NCI-H2107 (cell line): ENCODE measurements at places on chromosomes 4 and X.

GRCh38 chrX:17580539-17581152, 156.6 kb upstream of the SCML1 start:
- no peak for DNase-seq

DNA sequence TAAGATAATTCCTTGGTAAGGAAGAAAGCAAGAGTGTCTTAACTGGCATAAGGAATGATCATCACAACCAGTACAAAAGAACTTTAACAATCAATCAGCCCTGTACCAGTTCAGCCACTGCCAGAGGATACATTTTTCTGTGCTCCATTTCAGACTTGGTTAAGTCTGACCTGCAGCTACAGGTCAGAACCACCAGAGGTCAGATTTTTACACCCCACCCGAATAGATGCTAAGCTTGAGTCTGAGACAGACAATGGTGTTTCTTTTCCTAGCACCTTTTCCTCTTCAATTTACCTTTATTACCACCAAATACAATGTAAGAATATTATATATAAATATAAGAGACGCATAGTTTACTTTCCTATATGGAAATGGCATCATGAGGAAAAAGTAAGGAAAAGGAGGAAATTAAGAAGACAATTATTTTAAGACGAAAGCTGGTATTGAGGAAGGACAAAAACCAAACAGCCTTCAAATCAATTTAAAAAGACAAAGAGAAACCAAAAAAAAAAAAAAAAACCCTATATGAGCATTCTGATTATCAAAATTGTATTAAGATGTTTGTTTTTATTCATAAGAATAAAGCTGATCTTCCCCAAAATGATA, 215.3 kb upstream of the TTC29 start:
- no peak for DNase-seq

DNA sequence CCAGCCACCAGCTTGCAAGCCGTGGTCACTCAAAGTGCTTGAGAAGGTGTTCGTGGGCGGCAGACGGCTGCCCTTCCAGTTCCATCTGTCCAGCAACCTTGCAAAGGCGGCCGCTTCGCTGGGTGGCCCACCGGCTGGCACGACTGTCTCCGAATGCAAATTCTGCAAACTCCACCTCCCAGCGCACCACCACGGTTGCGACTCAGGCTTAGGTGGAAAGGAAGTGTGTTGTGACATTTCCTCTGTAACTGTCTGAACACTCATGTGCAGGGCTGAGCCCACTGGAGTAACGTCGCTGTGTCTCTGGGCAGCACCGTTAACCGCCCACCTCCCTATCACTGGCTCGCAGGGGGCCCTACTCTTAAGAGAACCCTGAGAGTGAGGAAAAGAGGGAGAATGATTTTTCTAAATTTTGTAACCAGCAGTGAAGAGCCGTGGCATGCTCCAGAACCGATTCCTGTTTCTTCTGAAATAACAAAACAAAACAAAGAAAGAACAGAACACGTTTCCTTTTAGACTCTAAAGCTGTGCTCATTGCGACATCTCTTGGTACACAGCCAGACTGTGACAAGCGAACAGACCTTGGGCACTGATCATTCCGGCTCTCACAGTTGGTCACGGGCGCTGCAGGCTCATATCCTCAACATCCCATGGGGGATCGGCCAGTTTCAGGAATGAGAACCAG, at the start of gene P2RY8:
Gene P2RY8 (minus strand): TSS at position 155 of the 685 bp plus-strand sequence. CDS start 70,627 bp downstream, outside the sequence.
- peak; percentile 63 for DNase-seq

GRCh38 chr4:36551697-36552214, 270.3 kb downstream of the DTHD1 start:
- no peak for DNase-seq

DNA sequence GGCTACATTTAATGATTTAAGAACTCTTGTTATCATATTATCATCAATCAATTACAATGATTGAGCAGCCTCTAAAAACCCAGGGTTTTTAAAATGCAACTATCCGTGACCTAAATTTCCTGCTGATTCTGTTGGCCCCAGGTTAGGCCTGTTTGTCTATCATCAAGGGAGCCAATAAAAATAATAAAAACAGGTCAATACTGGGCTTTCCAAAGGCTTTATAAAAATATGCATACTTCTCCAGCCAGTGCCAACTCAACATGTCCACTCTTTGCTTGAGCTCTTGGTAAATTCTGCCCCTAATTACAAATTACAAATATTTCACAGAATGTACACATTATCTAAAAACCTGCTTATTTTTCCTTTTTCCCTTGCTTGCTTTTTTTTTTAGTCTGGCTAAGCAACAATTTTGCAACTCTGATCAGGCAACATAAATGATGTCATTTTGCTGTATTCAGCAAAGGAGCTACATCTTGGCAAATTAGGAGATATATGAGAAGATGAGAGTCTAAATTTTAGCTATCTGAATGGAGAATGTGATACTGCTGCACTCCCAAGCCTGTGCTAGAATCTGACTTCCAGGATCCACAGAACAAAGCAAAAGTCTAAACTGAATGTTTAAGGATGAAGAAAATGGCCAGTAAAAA, 204.0 kb downstream of the SCFD2 start:
- DNase-seq: no peak

DNA sequence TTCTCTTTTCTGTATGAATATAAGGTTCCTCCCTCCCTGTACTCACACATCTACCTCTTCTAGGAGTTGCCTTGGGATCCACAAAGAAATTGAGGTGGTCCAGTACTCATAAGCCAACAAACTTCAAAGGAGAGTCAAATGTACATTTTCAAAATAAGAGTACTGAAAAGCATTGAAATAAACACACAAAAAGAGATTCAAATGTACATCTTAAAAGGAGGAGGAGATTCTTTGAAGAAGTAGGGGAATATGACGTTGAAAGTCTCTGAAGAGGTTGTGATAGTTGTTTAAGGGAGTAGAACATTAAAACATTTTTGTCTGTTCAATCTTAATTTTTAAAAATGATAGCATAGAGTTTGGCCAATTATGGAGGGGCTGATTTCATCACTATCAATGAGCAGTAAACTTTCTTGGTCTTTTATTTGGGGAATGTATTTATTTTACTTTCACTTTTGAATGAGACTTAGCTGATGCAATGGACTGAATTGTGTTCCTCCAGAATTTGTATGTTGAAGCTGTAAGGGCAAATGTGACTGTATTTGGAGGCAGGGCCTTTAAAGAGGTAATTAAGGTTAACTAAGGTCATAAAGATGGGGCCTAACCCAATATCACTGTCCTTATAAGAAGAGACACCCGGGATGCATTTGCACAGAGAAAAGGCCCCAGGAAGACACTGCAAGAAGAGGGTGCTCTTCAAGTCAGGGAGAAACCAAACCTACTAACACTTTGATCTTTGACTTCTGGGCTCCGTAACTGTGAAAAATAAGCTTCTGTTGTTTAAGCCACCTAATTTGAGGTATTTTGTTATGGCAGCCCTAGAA, 226.3 kb upstream of the PGRMC2 start:
- no peak for DNase-seq

GRCh38 chrX:120000490-120001246, 57.1 kb upstream of the NKAP start:
- DNase-seq: no peak

GRCh38 chrX:1139185-1139500, 73.3 kb downstream of the CRLF2 start:
- DNase-seq: no peak

GRCh38 chr4:68310651-68311247, 39.1 kb downstream of the YTHDC1 start:
- no peak for DNase-seq

DNA sequence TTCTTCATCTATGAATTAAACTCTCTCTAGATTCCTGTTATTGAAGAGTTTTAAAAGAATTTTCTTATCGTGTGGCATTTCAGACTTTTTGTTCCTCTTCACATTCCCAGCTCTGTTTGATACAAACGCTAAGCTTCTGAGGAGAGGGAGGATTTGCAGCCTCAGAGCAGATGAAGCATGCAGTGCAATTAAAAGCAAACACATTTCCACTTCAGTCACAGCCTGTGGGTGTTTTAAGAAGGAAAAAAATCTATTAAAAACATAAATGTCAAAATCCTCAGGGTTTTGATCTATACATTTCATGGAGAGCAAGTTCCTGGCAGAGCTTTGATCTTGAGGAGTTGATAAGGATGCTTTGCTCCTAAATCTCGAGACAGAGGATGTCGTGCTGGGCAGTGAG, 442.4 kb upstream of the BOD1L1 start:
- no peak for DNase-seq

DNA sequence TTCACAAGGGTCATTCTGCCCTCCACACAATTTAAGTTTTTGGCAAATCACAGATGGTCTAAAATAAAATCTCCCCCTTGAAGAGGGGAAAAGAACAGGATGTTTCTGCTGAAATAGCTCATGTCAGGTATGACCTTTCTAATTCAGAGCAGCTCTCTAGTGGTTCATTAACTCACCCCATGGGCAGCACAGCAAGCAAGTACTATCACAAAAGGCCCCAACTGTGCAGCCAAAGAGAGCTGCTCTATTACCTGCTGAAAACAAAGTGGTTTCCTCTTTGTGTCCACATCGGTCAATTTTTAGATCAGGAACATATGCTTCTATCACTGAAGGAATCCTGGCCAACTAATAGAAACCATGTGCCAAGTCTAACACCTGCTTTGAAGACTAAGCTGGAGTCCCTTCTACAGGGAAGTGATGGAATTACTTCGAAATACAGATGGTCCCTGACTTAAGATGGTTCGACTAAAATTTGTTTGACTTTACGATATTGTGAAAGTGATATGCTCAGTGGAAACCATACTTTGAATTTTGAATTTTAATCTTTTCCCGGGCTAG, 164.3 kb downstream of the ENOX2 start:
- DNase-seq: no peak

- DNase-seq: no peak
Observed at GRCh38 chr4:6355052-6355451, 85.4 kb downstream of the WFS1 start.

DNA sequence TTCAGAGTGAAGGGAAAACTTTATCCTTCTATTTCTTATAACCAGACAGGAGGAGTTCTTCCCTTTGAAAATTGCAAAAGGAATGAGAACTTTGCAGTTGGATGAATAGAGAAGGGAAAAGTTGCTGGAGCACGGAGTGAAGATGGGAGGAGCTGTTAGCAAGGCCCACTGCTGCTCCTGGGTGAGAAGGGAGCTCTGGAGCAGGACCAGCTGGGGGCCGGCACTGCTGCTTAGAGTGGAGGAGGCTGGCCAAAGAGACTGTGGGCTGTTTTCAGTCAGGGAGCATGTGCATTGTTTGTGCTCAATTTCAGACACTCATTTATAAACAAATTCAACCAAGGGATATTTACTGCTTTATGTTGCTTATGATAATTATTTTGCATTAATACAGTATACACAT, 164.2 kb downstream of the STIM2 start:
- DNase-seq: no peak

GRCh38 chrX:20665481-20665880, 398.8 kb upstream of the RPS6KA3 start:
- no peak for DNase-seq

DNA sequence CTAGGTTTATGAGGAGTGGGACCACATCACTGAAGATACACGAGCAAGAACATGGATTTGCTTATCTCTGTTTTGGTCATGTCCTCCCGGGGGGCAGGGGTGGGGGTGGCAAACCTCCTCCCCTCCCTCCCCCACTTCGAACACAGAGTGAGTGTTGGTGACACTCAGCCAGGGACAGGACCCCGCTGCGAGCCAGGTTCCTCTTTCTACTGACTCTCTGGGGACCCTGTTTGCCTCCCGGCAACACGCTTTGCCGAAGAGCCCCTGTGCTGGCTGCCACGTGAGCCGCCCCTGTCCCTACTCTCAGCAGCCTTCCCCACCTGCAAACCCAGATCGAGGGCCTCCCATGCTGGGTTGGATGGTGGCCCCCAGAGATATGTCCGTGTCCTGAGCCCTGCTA, 34.7 kb downstream of the P2RY8 start:
- DNase-seq: no peak

DNA sequence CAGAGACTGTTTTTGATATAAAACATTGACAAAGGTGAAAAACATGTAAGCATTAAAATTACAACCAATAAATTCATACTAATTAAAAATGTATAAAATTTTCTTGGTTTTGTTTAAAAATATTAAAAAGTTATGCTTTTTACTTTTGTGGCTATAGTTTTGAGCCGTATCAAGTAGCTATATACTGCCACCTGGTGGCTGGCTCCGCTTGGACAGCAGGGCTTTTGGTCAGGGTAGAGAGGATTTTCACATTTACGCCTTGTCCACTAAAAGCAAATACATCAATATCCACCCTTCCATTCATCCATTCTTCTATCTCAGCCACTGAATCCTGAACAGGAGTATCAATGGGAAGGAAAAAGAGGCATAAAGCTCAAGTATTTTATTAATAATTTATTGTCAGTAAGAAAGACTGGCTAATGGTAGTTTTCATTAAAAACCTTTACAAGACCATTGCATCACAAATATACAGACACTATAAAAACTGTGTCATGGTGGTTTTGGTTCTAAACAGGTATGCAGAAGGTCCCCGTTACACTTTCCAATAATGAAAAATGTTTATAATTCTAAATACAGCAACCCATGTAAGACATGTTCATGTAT, 32.1 kb upstream of the MTNR1A start:
- no peak for DNase-seq

DNA sequence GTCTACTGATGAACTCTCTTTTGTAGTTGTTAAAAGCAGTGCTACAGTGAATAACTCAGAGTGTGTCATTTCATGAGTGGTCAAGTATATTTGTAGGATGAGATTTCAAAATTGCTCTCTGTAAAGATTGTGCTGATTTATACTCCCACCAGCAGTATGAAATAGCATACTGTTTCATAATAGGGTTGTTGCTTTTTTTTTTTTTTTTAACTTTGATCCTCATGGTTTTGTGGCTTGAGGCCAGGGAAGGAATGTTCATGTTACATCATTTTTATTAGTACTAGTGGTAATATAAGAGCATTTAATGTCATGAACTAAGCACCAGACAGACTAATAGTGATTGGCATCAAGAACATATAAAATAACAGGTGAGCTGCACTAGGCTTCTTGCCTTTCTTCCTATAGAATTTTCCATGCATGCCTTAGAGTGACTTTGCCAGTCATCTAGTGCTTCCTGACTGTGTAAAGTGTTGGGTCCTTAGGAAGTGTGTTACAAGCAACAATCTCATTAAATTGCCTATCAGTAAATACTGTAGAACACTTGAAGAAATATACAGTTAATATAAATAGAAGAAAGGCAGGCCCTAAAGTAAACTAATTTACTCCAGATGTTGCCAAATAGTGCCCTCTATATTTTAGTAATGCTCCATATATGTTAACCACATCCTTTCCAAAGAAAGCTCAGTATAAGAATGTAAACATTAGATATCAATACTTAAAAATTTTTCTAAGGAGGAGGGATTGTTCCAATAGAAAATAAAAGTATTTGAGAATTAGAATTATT, 38.6 kb upstream of the MSMO1 start:
- no peak for DNase-seq

- DNase-seq: no peak
Observed at GRCh38 chrX:139739138-139739537, 31.2 kb upstream of the MCF2 start.

GRCh38 chrX:128929271-128930057, 593.8 kb downstream of the SMARCA1 start:
- no peak for DNase-seq

DNA sequence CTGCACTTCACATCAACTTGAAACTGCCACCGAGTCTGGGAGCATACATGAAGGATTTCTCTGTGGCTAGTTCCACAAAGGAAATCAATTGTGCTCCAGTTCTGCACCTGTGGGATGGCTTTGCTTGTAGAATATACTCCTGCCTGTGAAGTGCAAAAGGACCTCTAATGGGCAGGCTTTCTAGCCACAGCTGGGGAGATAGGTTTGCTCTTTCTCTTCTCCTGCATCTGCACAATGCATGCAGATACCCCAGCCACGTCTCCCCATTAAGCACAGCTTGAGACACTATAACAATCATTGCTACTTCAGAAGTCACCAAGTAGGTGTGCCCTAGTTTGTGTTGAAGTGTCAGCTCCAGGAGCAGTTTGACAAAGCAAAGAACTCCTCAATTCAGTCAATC, 364.6 kb downstream of the ZIC3 start:
- peak; percentile 21 for DNase-seq
